NCI-H1092 (cell line): ENCODE measurements at places on chromosomes 3 and 15.

DNA sequence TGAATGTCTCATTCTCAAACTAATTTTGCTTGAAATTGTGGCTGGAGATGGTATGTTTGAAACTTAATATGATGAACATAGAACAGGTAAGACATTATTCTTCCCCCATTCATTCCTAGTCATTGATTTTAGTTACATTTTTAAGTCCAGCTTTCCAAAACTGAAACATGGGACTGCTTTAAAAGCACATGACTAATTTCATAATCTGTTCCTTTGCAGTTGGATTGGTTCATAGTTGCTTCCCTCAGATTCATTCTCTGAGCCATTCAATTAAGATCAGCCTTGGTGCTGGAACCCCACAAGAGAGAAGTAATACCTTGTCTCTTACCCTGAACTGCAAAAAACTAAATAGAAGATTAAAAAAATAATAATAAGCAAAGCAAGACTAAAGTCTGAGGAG lies 87.5 kb upstream of the TGFBR2 start:
- no peak for DNase-seq

GRCh38 chr3:185764163-185764979 lies 60.5 kb downstream of the IGF2BP2 start:
- no peak for DNase-seq

GRCh38 chr3:31050296-31050695 lies 155.8 kb upstream of the GADL1 start:
- no peak for DNase-seq

- DNase-seq: no peak
Measured at GRCh38 chr3:156731813-156732212, 57.4 kb downstream of the TIPARP start.

GRCh38 chr3:82224661-82225060 lies 463.2 kb upstream of the GBE1 start:
- DNase-seq: no peak

DNA sequence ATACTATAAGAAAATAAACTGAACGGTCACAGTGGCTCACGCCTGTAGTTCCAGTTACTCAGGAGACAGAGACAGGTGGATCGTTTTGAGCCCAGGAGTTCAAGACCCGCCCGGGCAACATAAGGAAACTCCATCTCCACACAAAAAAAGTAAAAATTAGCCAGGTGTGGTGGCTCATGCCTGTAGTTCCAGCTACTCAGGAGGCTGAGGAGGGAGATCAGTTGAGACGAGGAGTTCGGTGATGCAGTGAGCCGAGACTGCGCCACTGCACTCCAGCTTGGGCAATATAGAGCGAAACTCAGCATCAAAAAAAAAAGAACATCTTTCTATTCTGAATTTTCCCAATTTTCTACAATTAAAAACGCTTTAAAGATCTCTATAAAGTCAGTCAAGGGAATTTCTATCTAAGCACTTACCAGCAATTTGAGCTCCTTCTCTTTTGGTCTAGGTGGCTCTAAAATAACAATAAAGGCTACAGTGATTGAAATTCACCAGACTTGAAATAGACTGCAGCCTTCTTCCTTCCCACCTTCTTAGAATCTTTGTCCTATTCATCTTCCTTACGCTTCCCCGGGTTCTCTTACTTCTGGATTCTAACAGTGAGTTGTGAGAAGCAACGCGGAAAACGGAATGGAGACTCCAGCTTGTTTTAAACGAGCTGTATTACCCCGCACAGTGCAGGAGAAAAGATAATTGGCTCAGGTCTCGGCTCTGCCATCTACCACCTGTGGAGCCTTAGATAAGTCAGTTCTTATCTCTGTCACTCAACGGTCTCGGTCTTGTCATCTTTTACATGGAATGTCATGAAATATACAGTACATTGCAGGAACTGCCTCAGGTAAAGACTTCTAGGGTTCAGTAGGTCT lies 812 bp upstream of the SEC62 start:
- DNase-seq: no peak

GRCh38 chr3:106305882-106306435 lies 437.1 kb upstream of the CBLB start:
- no peak for DNase-seq
